Right renal cortex interstitium (tissue), 3 donors: ENCODE measurements at places on chromosomes 3 and 15.

DNA sequence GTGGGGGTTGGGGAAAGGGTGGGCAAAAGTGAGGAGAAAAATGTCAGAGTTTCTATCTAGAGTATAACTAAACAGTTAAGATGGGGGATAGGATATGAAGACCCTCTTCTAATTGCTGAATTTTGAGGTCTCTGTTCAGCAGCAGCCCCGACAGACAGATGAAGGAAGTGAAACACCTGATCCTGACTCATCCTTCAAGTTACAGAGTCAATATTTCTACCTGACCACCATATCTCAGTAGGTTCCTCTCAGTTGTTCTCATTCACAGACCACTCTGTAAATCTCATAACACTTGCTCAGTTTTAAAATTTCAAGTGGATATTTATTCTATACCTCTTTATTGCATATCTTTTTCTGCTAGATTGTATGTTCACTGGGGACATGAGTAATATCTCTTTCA lies 69.5 kb downstream of the CCDC54 start:
- DNase-seq: no peak

GRCh38 chr3:65595222-65596028 lies 443.3 kb downstream of the MAGI1 start:
- DNase-seq: no peak

- DNase-seq: no peak
Measured at GRCh38 chr15:70586241-70586640, 177.1 kb downstream of the UACA start.

DNA sequence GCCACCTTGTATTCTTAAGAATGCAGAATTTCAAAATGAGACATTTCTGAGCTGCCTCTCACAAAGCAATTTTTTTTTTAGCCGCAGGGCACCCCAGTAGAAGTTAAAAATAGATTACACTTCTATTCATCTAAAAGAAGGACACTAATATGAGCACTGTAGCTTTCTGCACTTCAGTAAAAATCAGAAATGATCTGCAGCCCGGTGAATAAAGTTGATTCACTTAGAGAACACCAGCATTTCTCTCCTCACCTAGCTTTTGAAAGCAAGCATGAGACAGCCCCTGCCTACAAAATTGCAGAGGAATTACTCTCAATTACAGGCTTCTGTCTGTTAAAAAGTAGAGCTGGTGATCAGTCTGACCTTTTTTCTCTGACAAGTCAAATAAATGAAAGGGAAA lies 1062.4 kb downstream of the FHIT start:
- DNase-seq: no peak

DNA sequence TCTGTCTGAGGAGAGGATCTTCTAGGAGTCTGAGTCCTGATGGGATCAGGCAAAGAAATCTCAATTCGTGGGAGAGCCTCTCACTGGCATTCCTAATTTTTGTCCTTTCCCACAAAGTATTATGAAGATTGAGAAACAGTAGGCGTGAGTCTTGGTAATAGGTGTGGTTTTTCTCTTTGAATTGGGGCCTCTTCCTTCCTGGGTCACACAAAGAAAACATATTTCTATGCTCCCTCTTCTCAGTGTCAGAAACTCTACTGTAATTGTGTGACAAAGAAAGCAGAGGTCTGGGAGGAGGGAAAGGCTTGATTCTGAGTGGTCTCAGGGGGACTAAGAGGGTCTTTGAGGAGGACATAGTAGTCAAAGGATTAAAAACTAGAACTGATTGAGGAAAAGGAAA lies 6.0 kb downstream of the GABRR3 start:
- DNase-seq: no peak

DNA sequence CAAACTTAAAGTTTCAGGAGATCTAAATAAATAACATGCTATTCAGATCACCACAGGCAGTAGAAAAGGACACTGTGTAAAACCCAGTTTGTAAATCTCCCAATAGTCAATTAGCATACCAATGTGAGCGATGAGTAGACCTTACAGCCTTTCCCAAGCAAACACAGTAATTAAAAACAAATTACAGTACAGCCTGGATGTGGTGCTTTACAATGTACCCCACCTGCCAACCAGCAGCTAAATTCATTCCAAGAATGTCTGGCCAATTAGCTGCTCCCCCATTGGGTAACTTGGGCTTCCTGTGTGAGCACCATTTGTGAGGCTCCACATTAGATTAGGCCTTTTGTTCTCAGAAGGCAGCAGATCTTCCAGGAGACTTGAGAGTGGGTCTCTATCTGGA lies 635.0 kb downstream of the TBL1XR1 start:
- DNase-seq: no peak

DNA sequence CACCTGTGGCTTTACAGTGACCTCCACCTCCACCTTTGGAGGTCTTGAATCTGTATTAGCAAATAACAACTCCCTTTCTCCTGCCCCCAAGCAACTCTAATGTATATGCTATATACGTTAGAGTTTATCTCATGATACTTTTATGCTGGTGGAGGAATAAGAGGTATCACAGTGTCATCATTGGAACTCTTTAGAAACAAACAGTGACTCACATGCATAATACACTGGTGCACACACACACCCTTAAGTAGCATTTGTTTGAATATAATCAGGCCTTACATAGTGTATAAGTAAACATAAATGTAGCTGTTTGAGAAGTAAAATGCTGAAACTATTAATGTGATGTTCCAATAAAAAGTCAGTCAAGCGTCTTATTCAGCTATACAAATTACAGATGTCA lies 280.2 kb upstream of the C2CD4B start:
- no peak for DNase-seq

GRCh38 chr3:20701641-20702040 lies 515.6 kb upstream of the SGO1 start:
- DNase-seq: no peak

DNA sequence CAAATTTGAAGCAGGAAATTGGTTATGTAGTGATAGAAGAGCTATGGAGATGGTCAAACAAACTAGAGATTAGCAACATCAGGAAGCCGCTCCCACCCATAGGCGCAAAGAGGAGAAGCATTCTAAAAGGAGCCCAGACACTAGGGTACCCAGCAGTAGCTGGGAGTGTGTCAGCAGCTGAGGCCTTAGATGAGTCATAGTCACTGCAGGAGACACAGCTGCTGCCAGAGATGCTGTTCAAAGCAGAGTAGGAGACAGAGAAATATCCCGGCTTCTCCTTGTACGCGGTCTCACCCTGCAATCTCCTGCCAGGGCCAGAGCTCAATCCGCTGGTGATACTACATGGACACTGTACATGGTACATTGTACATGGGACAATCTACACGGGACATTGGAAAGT lies 61.9 kb downstream of the VGLL3 start:
- no peak for DNase-seq

- DNase-seq: no peak
Measured at GRCh38 chr3:37204314-37204713, 29.9 kb upstream of the LRRFIP2 start.

GRCh38 chr3:166900866-166901577 lies 479.1 kb downstream of the ZBBX start:
- DNase-seq: no peak

DNA sequence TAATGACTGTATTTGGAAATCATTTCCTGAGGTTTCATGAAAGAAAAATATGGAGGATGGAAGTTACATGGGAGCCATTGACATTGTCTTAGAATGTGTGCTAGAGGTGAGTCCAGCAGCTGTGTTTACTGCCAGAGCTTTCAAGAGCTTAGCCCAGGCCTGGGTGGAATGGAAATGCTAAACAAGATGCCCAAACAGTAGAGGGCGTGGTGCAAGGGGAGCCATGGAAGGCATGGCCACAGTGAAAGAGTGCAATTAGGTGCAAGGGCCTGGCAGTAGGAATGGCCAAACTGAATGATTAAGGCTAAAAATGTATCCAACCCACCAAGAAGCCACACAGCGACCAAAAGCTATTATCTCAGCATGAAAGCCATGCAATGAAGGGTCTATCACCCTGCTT lies 257.7 kb upstream of the NR2F2 start:
- no peak for DNase-seq

DNA sequence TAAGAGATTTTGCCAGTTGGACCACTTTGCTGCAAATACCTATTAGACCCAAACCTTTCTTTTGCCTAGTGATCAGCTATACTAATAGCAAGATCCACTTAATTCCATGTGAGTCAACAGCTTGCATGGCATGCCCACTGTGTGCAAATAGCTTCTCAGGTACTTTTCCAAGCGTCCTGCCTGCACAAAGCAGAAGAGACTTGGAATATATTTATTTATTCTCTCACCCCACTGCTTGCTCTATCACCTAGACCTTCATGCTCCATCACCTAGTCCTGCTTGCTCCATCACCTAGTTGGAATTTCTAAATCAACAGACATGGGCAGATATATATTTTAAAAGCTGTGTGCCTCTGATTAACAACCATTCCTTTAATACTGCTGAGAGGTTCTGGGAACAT lies 47.6 kb downstream of the MBNL1 start:
- no peak for DNase-seq

DNA sequence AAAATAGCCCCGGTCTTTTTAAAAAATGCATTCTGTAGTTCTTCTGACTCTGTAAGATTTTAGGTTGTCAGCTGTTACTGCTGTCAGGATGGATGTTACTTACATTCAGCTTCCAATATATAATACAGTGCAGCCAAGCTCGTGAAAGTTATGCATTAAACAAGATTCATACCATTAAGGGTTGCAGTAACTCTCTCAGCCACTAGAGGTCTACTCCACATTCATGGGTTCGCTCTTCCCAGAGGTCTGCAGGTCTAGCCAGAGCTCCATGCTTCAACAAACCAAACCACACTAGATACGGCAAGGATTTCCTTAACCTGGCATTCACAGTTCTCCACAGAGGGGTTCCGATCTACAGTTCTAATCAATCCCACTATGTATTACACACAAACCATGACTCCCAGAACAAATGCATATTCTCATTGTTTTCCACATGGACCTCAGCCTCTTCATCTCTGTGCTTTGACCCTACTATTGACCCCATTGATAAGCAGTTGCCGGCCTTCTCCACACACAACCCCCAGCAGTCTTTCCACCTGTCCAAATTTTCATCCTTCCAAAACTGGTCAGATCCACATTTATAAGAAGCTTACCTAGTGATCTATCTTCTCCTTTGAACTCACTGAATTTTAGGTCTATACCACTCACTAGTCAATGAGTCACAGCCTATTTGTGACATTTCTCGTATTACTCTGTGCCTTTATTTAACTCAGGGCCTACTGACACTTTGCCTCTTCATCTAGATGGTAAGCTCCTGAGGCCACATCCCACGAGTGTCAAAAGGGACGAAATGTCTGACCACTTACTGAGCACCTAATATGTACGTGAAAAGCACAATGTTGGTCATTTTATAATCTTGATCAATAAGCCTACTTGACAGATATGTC lies 33.7 kb downstream of the RORA start:
- DNase-seq: no peak

- no peak for DNase-seq
Measured at GRCh38 chr3:185071287-185071800, 81.5 kb downstream of the C3orf70 start.

- DNase-seq: no peak
Measured at GRCh38 chr3:54988302-54988837, 60.5 kb upstream of the LRTM1 start.

DNA sequence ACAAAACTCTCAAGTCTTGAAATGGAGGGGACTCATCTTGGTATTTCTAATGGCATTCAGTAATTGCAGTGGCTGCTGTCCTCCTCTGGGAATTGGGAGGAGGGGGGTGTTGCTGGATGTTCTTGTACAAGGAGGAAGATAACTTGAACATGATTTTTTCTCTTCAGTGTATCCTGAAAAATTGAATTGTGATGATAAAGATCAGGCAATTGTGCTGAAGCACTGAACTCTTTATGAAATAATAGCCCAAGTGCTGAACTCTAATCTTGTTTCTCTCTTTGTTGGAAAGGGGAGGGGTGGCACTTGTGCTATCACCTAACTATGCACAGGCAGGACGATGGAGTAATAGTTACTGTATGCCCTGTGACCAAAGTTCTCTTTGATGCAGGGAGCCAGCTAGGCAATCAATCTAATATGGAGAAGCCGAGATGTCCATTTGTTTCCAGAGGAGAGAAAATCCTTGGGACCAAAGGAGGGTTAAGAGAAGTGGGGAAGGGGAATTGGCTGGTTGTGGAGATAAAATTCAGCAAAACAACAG lies 68.1 kb upstream of the ATP2C1 start:
- no peak for DNase-seq

- no peak for DNase-seq
Measured at GRCh38 chr3:127043041-127043641, 60.2 kb downstream of the PLXNA1 start.

DNA sequence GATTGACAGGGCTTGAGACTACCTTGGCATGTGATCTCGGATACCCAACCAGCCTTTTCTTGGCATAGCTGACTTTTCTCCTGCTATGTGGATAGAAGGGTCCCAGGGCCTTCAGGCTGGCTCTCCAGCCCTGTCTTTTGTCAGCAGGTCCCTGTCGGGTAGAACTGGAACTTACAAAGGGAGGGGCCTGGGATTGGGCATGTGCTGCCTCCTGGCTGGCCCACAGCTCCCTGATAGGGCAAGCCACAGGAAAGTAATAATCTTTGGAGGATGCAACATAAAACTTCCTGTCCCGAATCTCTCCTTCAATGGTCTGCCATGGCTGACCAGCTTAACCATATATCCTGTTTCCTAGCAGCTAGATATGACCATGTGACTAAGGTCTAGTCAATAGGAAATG lies 89.1 kb downstream of the ABHD5 start:
- DNase-seq: no peak

DNA sequence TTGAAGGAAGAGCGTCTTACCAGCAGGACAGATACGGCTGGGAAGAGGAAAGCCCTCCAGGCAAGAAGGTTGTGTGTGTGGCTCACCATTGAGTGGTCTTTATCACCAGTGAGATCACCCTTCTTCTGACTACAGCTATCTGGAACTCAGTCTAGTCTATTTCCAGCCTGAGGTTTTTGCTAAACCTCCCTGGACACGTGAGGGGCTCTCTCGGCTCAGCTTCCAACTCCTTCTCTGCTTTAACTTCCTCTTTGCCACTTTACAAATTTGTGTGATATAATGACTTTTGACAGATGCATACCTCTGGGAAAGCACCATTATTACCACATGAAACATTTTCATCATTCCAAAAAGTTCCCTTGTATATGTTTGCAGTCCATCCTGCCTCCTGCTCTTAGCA lies 15.3 kb upstream of the ROPN1 start:
- DNase-seq: no peak

DNA sequence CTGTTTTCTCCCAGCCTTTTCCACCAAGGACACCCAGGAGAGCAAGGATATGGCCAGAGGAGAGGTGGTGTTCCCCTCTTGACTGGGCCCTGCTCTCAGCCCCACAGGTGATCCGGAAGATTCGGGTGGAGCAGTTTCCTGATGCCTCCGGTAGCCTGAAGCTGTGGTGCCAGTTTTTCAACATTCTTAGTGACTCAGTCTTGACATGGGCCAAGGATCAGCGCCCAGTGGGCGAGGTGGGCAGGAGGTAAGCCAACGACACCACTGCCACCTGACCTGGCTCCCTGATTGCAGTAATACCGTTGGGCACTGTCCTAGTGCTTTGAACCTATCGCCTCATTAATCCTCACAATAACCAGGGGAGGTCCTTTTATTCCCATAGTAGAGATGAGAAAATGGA lies 25.3 kb upstream of the SLC28A1 start:
- no peak for DNase-seq

GRCh38 chr3:172102883-172103310 lies 63.5 kb downstream of the FNDC3B start:
- no peak for DNase-seq

GRCh38 chr15:28264166-28264565 lies 57.8 kb downstream of the HERC2 start:
- no peak for DNase-seq
